ENCODE measurements at places on chromosomes 13 and 19.

DNA sequence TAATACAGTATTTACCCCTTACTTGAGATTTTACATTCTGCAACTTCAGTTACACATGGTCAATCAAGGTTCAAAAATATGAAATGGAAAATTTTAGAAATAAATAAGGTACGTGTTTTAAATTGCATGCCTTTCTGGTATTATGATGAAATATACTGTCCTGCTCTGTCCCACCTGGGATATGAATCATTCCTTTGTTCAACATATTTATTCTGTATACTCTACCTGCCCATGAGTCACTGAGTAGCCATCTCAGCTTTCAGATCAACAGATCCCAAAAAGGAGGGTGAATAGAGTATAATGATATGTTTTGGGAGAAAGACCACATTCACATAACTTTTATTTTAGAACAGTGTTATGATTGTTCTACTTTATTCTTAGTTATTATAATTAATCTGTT lies 37.8 kb downstream of the STOML3 start:
- DNase-seq = no peak

GRCh38 chr13:45370922-45371406 lies 30.0 kb upstream of the TPT1 start:
- peak; percentile 45 for DNase-seq

- no peak for DNase-seq
Measured at GRCh38 chr19:39166571-39167391, 30.0 kb upstream of the NCCRP1 start.

- DNase-seq = no peak
Measured at GRCh38 chr13:72437458-72437857, 290.0 kb downstream of the MZT1 start.

GRCh38 chr13:114237415-114238112 lies 2.9 kb downstream of the CDC16 start:
- DNase-seq = no peak

DNA sequence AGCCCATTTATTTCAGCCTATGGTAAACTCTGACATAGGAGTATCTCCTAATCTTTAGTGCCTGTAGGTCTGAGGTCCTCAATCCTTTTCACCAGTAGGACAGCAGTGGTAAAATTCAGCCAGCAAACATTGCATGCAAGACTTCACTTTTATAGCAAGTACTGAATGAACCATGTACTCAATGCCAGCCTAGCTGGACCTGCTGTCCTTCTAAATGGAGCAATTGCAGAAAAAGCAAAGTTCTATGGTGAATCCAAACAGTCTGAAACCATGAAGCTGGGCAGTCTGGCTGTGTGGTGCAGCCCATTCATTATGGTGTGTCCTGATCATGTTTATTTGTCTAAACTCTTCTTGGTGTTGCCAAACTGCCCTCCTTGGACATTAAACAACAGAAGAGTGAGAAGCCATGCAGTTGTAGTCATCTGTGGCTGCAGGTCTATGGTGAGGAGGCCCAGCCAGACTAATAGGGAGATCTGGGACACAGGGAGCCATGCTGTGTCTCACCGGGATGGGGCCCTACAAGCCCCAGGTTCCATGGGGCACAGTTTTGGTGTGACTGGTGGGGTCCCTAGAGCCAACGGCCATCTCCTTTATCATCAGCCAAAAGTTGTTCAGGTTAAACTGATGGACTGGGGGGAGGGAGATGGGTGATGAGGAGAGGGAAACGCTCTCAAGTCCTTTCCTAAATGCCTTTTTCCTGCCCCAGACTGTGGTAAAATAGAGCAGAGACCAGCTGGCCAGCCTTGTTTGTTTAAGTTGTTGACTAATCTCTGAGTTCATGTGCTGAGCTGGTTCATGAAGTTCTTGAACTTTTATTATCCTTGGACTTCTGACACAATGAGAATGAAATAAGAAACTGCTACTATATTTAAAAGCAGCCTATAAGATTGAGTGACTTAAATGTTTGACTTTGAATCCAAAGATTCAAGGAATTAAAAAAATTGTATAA lies 20.6 kb upstream of the TNFSF11 start:
- DNase-seq = no peak

GRCh38 chr19:2223959-2224358 lies 12.2 kb downstream of the PLEKHJ1 start:
- no peak for DNase-seq

- DNase-seq = no peak
Measured at GRCh38 chr13:31225998-31226675, 26.4 kb downstream of the B3GLCT start.
